ENCODE measurements at places on chromosomes 5 and 9.

DNA sequence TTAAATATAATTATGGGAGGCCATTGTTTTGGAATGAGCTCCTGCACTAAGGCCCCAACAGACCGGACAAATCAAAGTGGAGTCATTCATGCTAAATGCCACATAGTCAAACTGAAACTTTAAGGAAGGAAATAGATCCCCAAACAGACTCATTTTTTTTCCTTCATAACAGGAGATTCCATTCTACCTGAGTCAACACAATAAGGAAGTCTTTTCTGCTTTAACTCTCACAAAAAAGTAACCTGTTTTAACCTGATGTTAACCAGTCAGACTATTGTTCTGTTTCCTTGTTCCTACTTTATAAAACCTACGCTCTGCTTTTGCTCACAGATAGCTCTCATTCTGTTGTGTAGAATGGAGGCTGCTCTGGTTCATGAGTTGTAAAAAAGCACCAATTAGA, 234.9 kb downstream of the YTHDC2 start:
- no peak for DNase-seq

GRCh38 chr5:135498637-135498995, 37.1 kb downstream of the NEUROG1 start:
- DNase-seq, result no peak

GRCh38 chr5:119280380-119280779, 75.4 kb upstream of the TNFAIP8 start:
- DNase-seq, result no peak

DNA sequence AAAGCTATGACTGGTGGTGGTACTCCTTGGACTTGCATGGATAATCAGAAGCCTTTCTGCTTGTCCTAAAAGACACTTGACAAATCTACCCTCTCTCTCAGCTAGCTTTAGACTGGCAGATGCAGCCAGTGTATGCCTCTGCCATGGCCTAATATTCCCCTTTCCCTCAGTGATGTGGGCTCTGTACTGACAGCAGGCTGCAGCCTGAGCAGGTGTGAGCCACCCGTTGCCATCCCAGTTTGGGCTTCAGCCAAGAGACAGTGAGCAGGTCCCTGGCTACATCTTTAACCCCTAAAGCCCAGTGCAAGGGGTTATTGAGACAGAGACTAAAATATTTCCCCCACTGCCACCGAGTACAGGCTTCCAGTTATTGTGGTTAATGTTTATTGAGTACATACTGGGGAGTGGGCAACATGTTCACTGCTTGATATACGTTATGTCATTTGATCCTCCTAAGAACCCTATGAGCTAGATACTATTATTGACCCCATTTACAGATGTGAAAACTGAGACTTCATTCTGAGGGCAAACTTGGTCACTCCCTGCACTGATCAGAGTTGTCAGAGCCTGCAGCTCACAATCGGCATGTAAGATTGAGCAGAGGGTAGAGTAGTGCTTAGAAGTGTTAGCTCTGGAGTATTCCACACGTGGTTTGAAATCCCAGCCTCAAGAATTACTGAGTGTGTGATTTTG, 254.2 kb downstream of the ARHGAP26 start:
- DNase-seq, result no peak

GRCh38 chr5:102668220-102668932, 86.7 kb upstream of the PAM start:
- peak; percentile 17 for DNase-seq

- DNase-seq, result no peak
Measured at GRCh38 chr5:173625673-173626504, 9.4 kb upstream of the BOD1 start.

- DNase-seq, result no peak
Measured at GRCh38 chr5:157345067-157345466, 79.1 kb downstream of the CYFIP2 start.

- no peak for DNase-seq
Measured at GRCh38 chr9:118595719-118596305, 773.4 kb downstream of the BRINP1 start.

- no peak for DNase-seq
Measured at GRCh38 chr5:53549792-53550191, 10.6 kb upstream of the NDUFS4 start.

- DNase-seq, result no peak
Measured at GRCh38 chr5:126198531-126198930, 224.7 kb upstream of the GRAMD2B start.

- DNase-seq, result no peak
Measured at GRCh38 chr5:121630402-121630801, 221.3 kb upstream of the FTMT start.

GRCh38 chr9:14263707-14264483, 50.0 kb downstream of the NFIB start:
- DNase-seq, result no peak

- no peak for DNase-seq
Measured at GRCh38 chr5:59126708-59127573, 544.1 kb downstream of the RAB3C start.

DNA sequence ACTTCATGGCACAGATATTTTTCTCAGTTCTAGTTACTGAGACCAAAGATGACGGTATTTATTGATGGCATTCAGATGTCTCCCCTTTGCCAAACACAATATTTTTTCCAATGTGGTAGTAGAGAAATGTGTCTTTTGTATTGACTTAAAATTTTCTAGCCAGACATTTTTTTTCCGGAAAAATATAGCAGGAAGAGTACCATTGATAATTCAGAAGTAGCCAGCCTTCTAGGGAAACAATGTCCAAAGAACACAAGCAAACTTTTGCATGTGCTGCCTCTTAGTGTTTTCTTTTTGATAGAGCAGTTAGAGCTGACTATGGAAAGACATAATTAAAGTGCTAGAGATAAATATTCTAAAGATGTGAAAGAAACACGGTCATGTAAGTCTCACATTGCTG, 231.4 kb downstream of the MARCHF11 start:
- DNase-seq, result no peak

- no peak for DNase-seq
Measured at GRCh38 chr9:107520186-107520585, 30.6 kb upstream of the KLF4 start.

GRCh38 chr5:25286319-25286718, 641.5 kb upstream of the CDH10 start:
- no peak for DNase-seq

- DNase-seq, result no peak
Measured at GRCh38 chr5:180070756-180071530, 616 bp downstream of the RNF130 start.

DNA sequence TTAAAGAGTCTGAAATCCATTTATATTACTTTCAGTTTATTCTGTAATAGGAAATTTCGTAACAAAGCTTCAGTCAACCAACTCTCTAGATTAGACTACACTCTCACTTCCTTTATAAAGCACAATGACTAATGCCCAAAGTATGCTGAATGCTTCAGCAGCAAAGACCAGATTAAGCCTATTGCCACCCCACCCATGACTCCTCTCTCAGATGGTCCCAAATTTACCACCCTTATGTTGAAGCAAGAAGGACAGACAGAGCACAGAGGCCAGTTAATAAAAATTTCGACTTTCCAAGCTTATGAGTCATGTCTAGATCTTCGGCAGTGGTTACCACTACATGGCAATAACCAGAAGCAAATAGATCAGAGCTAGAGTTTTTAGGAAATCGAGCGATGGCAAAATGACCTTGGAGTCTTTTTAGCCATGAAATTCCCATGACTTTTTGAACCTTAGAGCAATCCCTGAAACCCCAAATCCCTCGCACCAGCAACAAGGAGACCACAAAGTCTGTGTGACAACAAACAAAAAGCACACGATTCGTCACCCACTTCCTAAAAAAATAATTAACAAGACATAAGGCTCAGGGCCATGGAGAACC, 287.8 kb upstream of the RASA1 start:
- DNase-seq, result no peak

DNA sequence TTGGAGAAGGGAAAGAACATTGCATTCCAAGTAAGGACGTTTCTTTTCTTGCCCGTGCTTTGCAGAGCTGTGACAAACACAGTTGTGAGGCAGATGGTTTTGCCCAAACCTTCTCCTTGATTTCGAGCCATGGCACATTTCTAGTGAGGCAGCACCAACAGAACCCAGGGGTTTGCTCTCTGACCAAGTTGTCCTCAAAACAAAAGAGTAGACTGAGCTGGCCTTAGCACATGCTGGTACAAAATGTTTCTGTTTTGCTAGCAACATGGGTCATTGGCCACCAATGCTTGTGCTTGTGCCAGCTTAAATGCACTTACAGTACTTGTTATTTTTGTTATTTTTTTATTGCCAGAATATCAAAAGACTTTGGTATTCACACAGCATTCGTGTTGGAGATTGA, 328.8 kb downstream of the GADD45G start:
- no peak for DNase-seq
